HuH-7 (cell line): ENCODE measurements at places on chromosomes 7 and 10.
A peak's percentile ranks its signal among the peaks of the same experiment; 100 is the strongest.

DNA sequence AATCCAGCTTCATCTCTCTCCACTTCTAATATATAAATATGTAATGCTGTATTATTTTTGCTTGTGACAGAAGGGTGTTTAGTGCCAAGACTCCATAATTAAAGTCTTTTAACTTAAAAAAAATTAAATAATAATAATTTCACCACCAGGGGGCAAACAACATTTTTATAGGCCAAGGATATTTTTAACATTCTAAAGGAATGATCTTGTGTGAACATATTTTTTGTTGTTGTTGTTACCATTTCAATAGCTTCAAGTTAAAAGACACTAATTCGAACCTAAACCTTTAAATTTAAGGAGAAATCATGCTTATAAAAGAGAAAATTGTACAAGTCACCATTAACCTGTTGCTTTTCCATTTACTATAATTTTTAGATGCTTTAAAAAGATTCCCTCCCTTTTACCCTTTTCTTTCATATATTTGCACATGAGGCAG, 7.5 kb upstream of the DNAJC1 start:
- no peak for DNase-seq

DNA sequence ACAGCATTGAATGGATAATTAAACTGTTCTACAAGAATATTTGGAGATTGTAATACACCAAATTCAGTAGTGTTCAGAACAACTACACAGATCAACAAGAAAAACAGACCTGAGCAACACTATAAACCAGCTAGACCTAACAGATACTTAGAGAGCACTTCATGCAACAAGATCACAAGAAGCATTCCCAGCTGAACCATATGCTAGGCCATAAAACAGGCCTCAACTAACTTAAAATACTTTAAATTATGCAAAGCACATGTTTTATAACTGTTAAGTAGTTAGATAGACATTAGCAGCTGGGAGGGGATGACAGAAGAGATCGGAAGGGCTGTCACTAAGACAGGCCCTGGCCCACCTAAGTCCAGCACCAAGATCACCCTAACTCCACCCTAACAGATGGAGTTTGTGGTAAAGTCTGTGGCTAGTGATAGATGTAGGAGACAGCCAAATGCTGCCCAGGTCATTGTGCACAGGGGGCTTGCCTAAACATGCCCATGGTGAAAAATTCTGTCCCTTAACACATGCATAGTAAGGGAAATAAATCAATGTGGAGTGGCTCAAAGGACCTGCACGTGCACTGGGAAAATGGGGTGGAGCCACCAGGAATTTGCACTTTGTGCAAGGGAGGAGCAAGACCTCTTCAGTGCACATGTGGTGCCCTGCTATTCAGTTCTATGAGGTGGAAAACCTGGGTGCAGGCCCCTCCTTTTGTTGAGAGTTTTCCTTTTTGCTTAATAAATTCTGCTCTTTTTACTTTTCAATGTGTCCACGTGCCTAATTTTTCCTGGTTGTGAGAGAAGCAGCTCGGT, 567.8 kb upstream of the NRG3 start:
- no peak for DNase-seq

DNA sequence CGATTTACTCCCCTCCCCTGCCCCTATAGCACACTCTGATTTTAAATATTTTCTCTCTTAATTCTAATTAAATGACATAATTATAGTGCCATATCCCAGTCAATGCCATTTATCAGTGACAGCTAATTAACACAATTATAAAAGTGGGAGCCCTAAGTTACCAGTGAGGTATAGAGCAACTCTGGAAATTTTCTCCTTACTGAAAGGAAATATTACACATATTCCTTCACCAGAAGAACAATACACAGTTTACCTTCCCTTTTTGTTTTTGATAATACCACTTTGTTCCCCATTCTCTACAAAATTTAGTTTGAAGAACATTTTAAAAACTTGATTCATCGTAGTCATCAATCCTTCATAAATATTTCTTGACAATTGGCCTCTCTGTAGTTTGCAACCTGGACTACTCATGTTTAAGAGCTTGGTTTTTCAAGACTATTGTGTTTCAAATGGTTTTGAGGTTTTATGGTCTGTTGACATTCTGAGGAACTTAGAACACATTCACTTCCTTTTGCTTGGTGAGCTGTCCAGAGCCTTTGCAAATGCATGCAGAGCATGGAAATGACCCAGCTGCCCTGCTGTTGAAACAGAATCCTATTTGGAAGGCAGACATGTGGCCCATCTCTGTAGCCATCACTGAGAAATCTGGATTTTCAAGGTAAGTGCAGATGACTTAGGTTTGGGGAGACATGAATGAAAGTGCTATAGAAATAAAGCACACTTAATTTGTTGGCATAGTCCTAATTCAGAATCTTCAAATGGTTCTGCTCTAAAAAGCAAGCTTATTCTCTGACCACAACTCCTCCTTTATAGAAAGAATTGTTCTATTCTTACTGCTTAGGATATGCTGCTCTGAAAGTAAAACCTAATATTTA, at the start of gene GPR141:
Gene GPR141 (plus strand): TSS at position 521 of the 875 bp plus-strand sequence. CDS start 56,628 bp downstream, outside the sequence.
- DNase-seq: no peak

DNA sequence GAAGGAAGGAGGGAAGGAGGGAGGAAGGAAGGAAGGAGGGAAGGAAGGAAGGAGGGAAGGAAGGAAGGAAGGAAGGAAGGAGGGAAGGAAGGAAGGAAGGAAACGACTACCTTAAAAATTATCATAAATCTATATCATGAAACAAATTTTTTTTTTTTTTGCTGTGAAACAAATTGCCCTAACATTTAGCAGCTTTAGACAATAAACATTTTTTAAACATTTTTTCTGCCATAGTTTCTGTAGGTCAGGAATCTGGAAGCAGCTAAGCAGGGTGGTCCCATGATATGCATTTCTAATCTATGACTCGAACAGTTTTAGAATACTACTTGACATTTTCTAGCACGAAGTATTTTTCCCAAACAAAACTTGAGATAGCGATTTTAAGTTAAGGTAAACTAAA, 42.9 kb upstream of the TSPAN13 start:
- no peak for DNase-seq

GRCh38 chr7:110675383-110676103, 415.4 kb upstream of the LRRN3 start:
- DNase-seq: no peak

DNA sequence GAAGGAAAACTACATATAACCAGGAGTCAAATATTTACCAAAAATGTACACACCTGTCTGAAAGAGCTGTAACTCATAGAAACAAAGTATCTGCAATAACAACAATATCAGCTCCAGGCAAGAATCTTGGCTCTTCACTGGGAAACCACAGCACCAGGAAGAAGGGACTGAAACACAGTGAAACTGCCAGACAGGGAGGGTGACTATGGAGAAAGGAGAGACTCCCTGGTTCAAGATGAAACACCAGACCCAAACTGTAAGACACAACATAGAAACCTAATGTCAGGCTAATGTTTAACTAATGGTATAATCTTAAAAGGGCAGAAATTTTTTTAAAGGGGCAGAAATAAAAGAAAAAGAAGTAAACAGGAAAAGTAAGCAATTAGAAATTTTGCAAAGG, 11.5 kb upstream of the TAS2R39 start:
- DNase-seq: no peak

- no peak for DNase-seq
Measured at GRCh38 chr10:42997849-42998165, 79.1 kb upstream of the RET start.

DNA sequence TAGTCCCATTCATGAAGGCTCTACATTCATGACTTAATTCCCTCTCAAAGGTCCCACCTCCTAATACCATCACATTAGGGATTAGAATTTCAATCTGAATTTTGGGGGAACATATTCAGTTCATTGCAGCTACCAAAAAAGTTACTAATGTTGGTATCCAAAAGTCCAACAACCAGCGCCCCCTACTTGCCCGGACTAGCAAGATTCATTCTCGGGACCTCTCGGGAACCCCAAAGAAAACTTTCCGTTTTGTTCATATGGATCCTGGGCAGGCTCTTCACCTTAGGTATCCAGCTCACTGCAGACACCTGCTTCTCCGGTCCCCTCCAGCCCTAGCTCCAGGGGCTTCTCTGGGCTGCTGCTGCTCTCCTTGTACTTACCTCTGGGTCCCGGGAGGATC, 8.9 kb upstream of the GRK5 start:
- no peak for DNase-seq

DNA sequence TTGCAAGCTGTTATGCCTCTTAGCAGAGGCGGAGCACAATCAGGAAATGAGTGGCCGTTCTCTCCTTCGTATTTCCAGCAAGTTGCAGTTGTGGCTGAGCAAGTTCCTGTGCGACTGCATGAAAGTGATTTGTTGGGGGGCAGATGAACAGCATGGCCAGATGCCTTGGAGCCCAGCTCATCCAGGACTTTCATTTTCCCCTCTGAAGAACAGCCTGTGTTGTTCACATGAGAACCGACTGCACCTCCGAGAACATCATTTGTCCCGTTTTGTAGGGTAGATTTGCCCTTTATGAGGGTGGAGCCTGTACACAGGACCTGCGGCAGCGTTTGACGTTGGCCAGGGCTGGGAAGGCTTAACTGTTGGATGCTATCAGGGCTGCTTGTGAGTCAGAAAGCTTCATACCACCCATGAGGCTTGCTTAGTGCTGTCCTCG, 4.4 kb downstream of the BAG3 start:
- DNase-seq: no peak

DNA sequence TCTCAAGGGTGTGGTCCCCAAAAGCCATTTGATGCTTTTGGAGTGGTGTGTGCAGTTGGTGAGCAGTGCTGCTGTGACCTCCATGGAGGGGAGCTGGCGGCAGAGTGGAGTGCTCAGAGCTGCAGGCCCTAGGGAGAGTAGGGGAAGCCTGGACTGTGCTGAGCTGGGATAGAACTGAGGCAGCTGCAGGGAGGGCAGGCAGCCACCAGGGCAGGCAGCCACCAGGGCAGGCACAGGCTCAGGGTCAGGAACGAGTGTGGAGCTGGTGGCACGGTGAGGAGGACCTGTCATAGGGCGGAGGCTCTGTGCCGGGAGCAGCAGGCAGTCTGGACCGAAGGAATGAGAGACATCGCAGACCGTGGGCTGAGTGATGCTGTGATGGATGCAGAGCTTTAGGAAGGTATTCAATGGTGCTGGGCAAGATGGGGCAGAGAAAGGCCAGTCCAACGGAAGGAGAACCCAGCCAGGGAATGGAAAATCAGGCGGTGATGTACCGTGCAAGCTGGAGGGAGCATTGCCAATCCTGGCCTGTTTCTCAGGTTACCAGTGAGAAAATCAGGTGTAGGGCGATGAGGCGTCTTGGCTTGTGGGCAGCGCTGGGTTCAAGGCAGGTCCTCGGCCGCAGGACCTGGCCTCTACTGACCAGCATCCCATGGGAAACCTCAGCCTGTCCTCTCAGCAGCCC, 152.6 kb downstream of the CAMK1D start:
- DNase-seq: peak; percentile 26

DNA sequence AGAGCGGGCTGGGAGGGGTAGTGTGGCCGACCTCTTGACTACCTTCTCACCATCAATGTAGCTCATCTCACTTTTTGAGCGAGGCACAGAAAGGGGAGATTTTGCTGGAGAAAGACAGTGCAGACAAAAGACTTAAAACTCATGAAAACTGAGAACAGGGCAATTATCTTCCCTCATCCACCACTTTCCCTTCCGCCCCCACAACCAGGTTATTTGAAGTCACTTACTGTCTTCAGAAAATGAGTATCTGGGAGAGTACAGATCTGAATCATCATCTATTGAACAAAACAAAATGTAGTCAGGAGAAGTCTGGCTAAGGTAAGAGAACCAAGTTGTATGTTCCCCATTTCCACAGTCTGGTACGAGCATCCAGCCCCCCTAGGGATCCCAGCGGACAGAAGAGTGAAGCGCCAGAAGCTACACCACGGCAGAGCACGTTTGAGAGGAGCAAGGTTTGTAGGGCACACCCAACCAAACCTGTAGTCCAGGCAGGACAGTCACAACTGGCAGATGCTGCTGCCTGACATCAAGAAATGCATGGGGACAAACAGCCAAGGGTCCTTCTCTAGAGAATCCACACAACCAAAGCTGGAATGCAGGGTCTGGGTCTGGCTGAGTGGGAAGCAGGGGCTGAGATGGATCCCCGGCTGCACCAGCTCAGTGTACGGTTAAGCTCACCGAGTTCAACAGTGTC, 93.4 kb upstream of the PDLIM1 start:
- no peak for DNase-seq
